Fibroblast of gingiva (primary cell): ENCODE measurements at places on chromosomes 3 and 15.

DNA sequence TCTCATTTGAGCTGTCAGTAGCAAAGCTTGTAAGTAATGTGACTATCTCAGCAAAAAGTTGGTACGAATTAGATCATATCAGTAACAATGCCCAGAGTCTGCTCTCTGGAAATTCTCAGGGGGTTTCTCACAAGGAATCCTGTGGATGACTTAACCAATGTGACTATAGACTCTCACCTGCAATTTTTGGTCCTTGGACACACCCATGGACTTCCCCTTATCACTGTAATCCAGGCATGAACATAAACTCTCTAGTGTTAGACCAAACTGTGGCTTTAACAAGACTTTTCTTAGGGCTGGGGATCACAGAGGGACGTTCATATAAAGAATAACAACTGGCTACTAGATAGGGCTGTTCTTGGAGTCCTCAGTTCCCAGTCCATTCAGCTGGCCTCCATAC is 3.9 kb upstream of the ZNF80 start:
- no peak for DNase-seq

GRCh38 chr3:59422312-59422711 is 372.5 kb upstream of the CFAP20DC start:
- no peak for DNase-seq

- no peak for DNase-seq
These were observed 171.0 kb downstream of the TLE3 start for GRCh38 chr15:69926721-69927120.

- no peak for DNase-seq
These were observed 37.2 kb downstream of the MGLL start for GRCh38 chr3:127784865-127785710.

DNA sequence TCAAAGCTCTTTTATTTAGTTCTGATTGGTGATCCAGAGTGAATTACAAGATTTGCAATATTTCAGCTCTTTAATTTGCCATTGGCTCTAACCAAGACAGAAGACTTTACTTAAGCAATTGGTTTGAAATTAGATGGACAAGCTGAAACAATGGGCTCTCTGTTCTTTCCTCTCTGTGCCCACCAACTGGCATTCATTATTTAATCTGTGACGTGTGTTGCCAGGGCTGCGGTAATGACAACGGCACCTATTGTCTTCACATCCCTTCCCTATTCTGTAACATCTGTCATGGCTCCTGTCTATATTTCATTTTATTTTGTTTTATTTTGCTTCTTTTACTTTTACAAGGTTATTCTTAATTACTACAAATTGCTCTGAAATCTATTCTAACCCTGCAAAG is 33.9 kb downstream of the PLD1 start:
- no peak for DNase-seq

DNA sequence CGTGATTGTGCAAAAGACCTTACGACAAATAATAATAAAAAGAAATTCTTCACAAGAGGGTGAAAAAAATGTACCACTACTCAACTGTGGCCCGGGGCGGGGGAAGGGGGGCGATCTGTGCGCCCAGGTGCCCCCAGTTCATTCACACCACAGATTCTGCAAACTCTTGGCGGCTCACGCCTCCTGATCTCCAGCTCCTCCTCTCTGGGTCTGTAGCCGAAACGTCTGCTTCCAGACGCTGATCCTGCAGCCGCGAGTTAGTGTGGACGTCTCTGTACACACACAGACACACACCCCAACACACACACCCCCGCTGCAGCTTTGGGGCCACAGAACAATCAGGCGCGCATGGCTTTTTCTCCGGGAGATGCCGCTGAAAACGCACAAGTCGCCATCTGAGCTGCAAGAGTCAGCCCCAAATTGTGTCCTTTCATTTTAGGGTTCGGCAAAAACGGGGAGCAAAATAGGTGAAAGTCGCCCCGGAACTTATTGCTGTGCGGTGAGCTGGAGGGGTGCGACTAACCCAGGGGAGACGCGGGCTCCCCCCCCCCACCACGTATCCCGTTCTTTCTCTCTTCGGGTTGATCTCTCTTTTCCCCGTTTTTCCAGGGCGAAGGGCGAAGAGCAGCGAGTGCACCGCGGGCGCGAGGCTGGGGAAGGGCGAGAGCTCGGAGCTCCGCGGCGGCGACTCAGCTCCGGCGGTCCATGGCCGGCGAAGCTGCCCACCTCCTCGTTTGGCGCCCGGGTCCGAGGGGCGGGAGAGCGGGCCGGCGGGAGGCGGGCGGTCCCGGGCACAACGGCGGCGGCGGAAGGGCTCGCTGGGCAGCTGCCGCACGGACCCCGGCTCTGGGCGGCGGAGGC is 505 bp upstream of the WNT5A start:
- peak; percentile 69 for DNase-seq

- no peak for DNase-seq
These were observed 44.3 kb downstream of the DHX30 start for GRCh38 chr3:47847260-47847659.

DNA sequence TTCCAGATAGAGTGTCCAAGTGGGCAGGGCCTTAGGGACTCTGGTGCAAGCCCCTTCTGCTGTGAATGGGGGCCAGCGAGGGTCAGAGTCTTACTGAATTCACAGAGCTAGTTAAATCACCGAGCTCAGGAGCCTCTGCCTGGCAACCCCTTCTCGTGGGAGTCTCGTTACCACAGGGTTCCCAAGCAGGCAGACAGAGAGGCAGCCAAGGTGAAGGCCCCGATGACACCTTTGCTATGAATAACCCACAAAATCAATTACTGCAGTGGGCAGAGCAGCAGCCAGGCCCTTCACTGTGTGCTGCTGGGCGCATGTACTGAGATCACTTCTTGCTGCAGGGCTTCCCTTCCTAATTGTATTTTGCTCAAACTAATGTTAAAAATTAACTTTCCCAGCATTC is 56.9 kb downstream of the SPSB4 start:
- no peak for DNase-seq

- DNase-seq: no peak
These were observed 7.0 kb downstream of the OR5K4 start for GRCh38 chr3:98360681-98361080.

- DNase-seq: no peak
These were observed 450.8 kb downstream of the OCA2 start for GRCh38 chr15:27648359-27648758.

DNA sequence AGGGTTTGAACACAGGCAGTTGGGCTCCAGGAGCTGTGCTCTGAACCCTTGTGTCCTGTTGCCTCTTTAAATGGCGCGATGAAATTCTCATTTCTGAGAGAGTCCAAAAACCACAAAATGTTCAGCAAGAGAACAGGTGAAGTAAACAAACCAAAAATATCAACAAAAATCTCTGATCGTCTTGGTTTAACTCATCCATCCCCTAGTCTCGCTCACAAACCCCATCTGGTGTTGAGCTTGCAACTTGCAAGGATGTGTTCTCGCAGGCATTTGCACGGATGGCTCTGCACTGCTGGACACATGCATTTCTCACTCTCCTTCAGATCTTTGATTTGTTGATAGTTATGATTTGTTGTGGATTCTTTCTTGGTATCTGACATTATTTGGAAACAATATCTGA is 31.1 kb downstream of the FAH start:
- no peak for DNase-seq

- no peak for DNase-seq
These were observed 141.5 kb downstream of the SSR3 start for GRCh38 chr3:156413293-156413892.

DNA sequence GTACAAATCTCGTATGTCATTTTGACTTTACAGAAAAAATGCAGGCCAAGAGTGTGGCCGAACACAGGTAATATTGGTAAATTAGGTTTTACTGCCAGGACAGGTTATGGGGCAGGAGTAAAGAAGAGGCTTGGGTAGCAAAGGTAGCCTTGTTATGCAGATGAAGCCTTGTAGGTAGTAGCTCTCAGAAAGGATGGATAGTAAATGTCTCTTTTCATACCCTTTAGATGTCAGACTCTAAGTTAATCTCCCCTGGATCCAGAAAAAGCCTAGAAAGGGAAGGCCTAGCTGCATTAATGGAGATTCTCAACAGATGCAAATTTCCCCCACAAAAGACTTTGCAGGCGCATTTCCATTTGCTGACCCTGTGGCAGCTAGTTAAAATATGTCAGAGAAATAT is 1445.1 kb upstream of the CADM2 start:
- no peak for DNase-seq

DNA sequence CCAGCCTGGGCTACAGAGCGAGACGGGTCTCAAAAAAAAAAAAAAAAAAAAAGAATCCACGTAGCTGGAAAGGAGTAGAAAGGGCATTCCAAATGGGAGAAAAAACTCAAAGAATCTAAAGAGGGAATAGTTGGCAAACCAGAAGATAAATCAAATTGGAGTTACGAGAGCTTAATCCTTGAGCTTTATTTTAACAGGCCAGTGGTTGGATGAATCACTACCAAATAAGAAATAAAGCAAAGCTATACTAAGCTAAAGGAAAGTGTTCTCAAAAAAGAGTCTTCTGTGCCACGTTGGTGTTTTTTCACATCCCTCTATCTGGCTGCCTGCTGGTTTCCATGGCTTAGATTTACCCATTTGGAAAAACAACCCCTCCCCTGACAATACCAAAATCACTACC is 14.0 kb downstream of the VGLL4 start:
- no peak for DNase-seq

DNA sequence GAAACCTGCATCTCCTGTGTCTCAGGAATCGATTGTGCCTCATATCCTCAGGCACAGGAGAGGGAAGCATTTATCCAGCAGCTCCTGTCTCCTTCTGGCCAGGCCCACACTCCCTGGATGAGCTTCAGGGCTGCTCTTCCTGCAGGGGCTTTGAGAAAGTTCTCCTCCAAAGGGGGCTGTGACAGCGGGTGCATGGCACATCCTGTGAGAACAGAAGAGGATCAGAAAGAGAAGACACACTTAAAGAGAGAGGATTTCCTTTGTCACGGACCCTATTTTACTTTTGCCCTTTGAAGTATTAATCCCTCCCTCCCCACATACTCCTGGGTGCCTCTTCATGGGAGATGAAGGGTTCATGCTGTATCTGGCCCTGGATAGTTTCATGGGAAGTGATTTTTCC is 46.0 kb downstream of the MFSD1 start:
- DNase-seq: no peak

DNA sequence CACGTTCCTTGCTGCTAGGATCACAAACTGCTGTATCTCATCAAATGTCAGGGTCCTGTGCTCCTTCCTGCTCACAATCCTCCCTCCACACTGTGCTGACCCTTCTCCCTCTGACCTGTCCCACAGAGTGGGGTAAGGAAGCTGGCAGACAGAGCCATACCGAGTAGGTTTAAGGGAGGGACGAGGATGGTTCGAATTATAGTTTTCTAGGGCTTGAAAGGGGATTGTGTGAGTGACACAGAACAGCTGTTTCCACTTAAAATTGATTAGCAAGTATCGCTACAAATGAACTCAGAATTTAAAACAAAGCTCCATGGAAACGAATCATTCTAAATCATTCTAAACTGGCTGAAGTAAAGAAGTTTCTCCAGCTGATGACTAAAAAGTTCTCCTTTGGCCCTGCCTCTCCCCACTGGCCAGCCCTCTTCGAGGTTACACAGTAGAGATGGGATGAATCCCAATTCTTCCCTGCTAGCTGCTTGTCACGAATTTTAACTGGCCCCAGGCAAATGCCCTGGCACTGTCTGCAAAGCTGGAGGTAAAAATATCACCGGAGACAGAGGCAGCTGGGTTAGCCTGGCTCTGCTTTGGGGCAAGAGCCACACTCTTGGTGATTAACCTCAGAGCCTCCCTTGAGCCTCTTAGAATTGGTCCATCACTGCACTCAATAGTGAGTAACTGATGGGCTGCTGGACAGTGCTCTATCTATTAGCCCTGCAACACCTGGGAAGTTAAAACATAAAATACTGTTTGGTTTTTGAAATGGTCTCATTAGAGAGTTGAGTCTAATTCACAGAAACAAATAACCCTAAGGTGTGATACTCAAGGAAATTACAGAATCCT is 194.9 kb downstream of the CHST2 start:
- DNase-seq: peak; percentile 80

- DNase-seq: peak; percentile 92
These were observed 54.3 kb upstream of the AGTR1 start for GRCh38 chr3:148643389-148643840.

- no peak for DNase-seq
These were observed 22.5 kb upstream of the TSC22D2 start for GRCh38 chr3:150385296-150386242.

- DNase-seq: peak; percentile 45
These were observed 27.9 kb upstream of the SCN10A start for GRCh38 chr3:38843898-38844297.

GRCh38 chr3:179181993-179182551 is 33.9 kb downstream of the PIK3CA start:
- no peak for DNase-seq

GRCh38 chr3:126858401-126858800 is 124.5 kb upstream of the PLXNA1 start:
- DNase-seq: no peak

- DNase-seq: no peak
These were observed 161.9 kb upstream of the RGMA start for GRCh38 chr15:93250950-93251349.

- no peak for DNase-seq
These were observed 11.4 kb downstream of the PGPEP1L start for GRCh38 chr15:98996169-98996568.

- DNase-seq: no peak
These were observed 187.6 kb downstream of the EBLN2 start for GRCh38 chr3:73249047-73249446.

DNA sequence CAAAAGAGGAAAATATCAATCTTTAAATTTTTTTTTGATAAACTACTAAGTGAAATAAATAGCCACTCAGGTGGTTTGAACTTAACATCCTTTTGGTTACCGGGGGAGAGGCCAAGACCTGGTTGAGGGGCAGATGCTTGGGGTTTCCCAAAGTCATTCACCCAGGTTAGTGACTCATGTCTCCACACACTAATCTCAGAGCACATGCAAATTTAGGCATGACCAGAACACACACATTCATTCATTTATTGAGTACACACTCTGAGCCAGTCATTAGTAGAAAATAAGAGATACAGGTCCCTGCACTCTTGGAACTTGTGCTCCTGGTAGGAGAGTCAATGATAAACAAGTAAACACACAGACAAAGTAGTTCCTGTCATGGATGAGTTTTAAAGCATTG is 7.3 kb downstream of the ILDR1 start:
- DNase-seq: no peak

DNA sequence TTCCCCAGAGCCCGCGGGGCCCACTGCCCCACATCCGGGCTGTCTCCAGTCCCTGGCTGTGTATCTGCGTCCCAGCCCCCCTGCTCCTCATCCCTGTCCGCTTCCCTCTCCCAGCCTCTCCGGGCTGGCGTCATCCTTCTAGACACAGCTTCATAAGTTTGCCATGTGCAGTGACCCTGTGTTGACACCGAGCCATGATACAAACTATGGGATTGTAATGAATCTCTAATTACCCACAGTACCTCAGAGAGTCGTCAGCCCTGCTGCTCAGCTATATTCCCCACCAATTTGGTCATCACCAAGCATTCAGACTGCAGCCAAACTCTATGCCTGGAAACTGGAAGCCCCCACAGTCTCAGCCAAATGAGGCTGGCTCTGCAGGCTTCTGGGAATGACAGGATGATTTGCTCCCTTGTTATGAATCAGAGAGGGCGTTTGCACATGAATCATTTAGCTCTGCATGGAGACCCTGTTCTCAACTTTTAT is 466.1 kb upstream of the ATP11B start:
- DNase-seq: no peak
